ENCODE measurements at places on chromosomes 16 and 17.

DNA sequence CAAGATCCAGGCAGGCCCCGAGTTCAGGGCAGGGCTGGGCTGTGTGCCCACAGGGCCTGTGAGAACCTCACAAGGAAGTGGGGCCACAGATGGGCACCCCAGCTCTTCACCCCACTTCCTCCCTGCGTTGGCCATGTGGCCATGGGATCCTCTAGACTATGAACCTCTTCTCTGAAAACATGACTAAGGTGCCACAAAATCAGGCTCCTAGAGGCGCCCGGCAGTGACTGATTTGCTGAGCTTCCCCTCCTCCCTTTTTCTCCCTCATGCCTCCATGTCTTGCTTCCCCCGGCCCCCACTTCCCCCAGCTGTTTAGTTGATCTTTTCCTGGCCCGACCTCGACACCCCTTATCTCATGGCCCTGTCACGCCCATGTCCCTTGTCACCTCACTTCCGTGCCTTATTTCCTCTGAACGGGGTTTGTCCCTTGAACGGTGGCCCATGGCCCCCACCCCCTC lies 87.1 kb downstream of the KCNJ12 start:
- peak overlapping the region; percentile 81 for H3K27ac ChIP-seq
- H3K4me1 ChIP-seq, result peaks cover 11% of the 10 kb centered on the region
- H3K4me3 ChIP-seq, result peak overlapping the region; percentile 92
- H3K36me3 ChIP-seq, result no peaks in the 10 kb centered on the region
- peak; percentile 21 for DNase-seq

DNA sequence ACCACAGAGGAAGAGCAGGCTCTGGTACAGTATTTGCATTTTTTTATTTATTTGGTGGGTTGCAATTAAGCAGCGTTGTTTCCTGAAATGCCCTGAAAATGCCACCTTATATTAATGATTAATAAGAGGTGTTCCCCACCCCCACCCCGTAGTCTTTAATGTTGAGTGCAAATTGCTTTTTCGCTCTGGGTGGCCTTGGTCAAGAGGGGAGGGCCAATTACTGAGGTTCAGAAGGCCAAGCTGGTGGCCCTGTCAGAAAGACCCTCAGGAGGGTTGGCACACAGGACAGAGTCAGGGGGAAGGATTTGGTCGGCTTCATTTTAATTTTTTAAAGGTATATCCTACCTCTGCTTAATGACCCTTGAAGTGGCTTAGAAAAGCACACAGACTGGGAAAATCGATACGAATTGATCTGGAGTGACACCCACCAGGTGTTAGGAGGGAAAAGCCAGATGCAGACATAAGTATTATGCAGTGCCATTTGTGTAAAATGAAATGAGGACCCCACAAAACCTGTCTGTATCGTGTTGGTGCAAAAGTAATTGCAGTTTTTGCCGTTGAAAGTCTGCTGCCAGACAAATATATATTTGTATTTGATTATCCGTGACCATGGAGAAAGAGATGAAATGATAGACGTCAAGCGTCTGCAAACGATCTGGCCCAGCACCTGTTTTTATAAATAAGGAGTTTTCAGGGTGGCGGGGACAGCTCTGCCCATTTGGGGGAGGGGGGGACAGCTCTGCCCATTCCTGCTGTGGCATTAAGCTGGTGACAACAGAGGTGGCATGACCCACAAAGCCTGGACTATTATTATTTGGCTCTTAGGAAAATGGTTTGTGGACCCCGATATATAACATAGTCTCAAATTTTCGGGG lies 143.8 kb upstream of the PLCG2 start:
- no peaks in the 10 kb centered on the region for H3K36me3 ChIP-seq
- DNase-seq, result no peak
- peaks cover 27% of the 10 kb centered on the region for H3K4me1 ChIP-seq
- no peak overlapping the region for H3K27ac ChIP-seq

DNA sequence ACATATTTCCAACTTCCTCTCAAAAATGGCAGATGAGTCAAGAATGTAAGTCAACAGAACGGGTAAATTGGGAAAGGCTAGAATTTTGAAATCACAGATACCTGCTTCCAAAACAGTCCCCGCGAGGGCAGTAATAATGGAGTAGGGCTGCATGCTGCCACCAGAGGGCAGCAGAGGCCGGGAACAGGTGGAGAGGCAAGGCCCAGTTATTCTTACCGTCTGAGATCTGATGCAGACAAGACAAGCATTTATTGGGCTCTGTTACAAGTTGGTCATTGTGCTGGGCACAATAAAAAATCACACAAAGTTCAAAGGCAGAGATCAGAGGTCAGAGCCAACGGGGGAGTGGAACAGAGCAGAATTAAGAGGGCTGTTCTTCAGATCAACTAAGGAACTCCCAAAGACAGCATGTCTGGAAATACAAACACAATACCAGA lies 8.8 kb upstream of the MLKL start:
- H3K36me3 ChIP-seq, result no peaks in the 10 kb centered on the region
- no peak overlapping the region for H3K27ac ChIP-seq
- H3K4me3 ChIP-seq, result no peak overlapping the region
- peaks cover 5% of the 10 kb centered on the region for H3K4me1 ChIP-seq
- H3K27me3 ChIP-seq, result no peaks in the 10 kb centered on the region

DNA sequence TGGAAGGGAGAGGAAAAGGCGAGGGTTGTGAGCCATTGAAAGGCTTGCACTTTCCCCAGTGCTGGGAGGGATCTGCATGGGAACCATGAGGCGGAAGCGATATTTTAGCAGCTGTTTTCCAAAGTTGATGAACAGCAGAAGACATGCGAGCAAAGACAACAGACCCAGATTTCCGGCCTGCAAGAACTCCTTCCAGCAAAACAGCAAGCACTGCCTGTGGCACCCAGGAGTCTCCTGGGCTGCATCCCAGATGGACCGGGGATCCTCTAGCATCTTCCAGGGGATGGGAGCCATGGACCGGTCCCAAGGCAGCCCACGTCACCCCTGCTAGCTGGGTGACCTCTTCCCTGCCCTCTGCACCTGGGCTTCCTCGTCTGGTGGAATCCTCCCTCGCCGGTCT lies 162.8 kb downstream of the IRF8 start:
- H3K4me3 ChIP-seq, result no peak overlapping the region
- peaks cover 63% of the 10 kb centered on the region for H3K27me3 ChIP-seq
- no peak for DNase-seq
- no peak overlapping the region for H3K27ac ChIP-seq

All from naive B cell (primary cell).